Activated CD4-positive, alpha-beta memory T cell treated with anti-CD3 and anti-CD28 coated beads for 36 hours (primary cell): ENCODE measurements at places on chromosomes 13 and 19. TPM values are rescaled to one million over a fixed set of nuclear protein-coding genes. Genes with fewer than 3 reads are reported as not detected.

The VSTM1 gene
- total RNA-seq: not detected

The OSCAR gene
- 0.59 TPM for total RNA-seq

The SPINT2 gene
- 57.5 TPM for total RNA-seq

The ZNF66 gene
- 6.0 TPM for total RNA-seq

The NEK5 gene
- not detected for total RNA-seq

The TOMM40 gene
- 86.4 TPM for total RNA-seq

The ANGPTL8 gene
- total RNA-seq: not detected

The CAPS gene
- total RNA-seq: 3.7 TPM

The FKRP gene
- total RNA-seq: 12.3 TPM

The FXYD7 gene
- 0.77 TPM for total RNA-seq

The SIAH3 gene
- total RNA-seq: 0.07 TPM

The EPS8L1 gene
- 2.2 TPM for total RNA-seq

The ZNF98 gene
- not detected for total RNA-seq

The TSKS gene
- 0.40 TPM for total RNA-seq

The MISP gene
- total RNA-seq: not detected

The ZNF729 gene
- not detected for total RNA-seq

The SPACA4 gene
- not detected for total RNA-seq

The SERPINE3 gene
- not detected for total RNA-seq
